ENCODE measurements at places on chromosomes 13 and 19.

- DNase-seq, result no peak
These were observed 419.5 kb upstream of the ARGLU1 start for GRCh38 chr13:106987427-106987785.

DNA sequence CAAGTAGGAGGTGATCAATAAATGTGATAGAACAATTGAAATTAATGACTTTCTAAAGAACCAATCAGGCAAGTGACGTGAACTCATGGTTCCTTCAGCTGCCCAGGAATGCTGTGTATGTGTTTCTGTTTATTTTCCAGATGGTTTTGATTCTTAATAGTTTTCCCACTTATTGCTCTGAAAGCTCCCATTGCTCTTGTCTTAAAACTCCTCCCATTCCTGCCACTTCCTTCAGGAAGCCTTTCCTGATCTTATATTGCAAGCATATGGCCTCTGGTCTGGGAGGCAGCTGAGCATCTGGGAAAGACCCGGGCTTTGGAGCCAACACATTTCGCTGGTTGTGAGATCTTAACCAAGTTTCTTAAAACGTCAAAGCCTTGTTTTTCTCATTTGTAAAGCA lies 17.1 kb upstream of the LATS2 start:
- DNase-seq, result no peak

DNA sequence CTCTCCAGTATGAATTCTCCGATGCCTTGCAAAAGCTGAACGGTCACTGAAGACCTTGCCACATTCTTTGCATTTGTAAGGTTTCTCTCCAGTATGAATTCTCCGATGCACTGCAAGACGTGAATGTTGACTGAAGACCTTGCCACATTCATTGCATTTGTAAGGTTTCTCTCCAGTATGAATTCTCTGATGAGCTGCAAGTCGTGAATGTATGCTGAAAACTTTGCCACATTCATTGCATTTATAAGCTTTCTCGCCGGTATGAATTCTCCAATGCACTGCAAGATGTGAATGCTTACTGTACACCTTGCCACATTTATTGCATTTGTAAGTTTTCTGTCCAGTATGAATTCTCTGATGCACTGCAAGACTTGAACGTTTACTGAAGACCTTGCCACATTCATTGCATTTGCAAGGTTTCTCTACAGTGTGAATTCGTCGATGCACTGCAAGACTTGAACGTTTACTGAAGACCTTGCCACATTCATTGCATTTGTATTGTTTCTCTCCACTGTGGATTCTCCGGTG lies 20.0 kb upstream of the ZNF841 start:
- DNase-seq, result no peak

- DNase-seq, result no peak
These were observed 13.5 kb downstream of the PTPRS start for GRCh38 chr19:5326986-5327623.

DNA sequence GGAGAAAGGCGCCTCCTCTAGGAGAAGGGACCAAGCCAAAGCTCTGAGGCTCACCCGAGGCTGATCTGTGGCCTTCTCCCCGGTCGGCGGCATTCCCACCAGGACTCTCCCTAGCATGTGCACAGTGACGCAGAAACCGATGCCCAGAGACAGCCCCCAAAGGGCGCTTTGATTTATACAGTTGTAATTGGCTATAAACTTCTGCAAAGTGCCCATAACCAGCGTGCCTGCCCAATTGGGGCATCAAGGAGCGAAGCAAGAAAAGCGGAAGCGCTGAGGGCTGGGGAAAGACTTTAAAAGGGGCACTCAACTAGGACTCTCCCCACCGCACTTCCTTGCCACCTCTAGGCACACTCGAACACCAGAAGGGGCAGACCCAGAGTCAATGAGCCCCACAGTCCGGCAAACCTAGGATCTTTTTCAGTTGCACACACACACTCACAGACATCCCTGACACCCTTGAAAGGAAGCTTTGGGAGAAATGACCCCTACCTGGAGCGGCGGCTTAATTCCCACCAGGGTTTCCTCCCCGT lies 1.8 kb downstream of the CDX2 start:
- DNase-seq, result no peak

- no peak for DNase-seq
These were observed 9.1 kb downstream of the ZNF841 start for GRCh38 chr19:52086481-52086880.

DNA sequence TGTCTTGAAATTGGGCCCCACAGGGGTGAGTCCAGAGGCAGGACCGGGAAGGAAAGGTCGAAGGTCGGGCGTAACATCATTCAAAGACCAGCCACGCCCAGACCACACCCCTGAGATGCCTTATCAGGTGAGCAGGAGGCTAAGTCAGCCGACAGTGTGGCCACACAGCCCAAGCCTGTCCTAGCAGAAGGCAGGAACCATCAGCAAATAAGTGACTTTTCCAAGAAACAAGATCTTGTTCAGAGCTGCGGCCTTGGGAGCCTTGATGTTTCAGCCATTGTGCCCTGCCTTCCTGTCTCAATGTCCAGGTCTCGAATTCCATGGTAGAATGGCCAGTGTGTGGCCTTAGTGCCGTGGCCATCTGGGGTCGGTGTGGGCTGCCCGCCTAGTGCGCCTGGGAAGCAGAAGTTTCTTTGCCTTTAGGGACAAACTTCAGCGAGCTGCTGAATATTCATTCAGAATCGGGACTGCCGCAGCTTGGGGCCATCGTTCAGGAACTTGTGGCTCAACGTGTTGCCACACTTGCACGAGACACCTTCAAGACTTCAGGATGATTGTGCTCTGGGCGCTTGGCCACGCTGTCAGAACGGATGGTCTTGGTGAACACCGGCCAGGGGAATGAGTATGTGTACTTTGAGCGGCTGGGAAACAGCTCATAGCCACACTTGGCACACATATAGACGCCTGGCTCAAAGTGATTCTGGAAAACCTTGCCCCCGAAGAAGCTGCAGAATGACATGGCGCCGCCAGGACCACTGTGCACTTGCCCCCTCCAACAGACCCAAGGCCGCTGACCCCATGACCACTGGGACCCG lies 6.1 kb upstream of the IFNL4 start:
- no peak for DNase-seq
